ENCODE measurements at places on chromosomes 13 and 19.
A peak's percentile ranks its signal among the peaks of the same experiment; 100 is the strongest.

DNA sequence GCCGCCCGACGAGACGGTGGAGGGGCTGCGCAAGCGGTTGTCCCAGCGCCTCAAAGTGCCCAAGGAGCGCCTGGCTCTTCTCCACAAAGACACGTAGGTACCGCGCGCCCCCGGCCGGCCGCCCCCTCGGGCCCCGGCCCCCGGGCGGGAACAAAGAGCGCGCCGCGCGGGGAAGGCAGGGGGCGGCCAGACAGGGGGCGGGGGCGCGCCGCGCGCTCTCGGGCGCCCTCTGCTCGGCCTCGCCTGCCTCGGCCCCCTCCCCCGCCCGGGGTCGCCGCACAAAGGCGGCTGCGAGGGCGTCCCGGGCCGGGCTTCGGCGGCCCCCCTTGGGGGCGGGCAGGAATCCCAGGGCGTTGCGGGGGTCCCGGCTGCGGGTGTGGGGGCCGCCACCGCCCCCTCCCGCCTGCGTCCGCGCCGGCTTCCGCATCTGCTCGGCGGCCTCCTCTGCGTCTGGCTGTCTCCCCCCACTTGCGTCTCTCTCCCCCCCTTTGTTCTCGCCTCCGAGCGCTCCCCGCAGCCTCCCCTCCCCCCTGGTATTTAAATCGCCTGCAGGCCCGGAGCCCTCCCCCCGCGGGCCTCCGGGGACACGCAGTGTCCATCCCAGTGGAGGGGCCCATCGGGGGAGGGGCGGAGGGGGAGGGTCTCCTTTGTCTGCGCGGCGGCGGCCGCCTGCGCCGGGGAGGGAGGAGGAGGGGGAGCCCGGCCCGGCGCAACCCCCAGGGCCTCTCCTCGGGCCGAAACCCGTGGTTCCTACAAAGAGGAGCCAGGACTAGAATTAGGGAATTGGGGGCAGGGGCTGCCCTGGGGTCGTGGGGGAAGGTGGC lies 2.3 kb downstream of the MIDN start:
- no peak for DNase-seq

GRCh38 chr19:51157265-51157664 lies 15.2 kb downstream of the SIGLEC7 start:
- no peak for DNase-seq

DNA sequence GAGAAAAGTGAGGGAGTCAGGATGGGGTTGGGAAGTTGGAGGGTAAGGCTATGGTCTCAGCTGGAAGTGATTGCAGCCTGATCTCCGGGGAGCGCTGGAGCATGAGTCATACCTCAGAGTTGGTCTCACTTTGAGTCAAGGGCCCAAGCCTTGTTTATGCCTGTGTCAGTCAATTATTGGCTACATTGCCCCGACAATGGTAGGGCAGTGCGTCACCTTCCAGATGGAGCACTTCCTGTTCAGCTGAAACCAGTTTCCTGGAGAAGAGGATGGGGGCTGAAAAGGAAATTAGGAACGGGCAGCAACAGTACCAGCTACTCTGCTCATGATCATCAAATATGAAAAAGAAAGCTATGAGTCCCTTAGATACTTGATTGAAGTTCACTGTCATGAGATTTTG lies 60.4 kb downstream of the ADGRE1 start:
- no peak for DNase-seq

- peak; percentile 78 for DNase-seq
Measured at GRCh38 chr19:53865918-53866864, 1.5 kb upstream of the MYADM start.

DNA sequence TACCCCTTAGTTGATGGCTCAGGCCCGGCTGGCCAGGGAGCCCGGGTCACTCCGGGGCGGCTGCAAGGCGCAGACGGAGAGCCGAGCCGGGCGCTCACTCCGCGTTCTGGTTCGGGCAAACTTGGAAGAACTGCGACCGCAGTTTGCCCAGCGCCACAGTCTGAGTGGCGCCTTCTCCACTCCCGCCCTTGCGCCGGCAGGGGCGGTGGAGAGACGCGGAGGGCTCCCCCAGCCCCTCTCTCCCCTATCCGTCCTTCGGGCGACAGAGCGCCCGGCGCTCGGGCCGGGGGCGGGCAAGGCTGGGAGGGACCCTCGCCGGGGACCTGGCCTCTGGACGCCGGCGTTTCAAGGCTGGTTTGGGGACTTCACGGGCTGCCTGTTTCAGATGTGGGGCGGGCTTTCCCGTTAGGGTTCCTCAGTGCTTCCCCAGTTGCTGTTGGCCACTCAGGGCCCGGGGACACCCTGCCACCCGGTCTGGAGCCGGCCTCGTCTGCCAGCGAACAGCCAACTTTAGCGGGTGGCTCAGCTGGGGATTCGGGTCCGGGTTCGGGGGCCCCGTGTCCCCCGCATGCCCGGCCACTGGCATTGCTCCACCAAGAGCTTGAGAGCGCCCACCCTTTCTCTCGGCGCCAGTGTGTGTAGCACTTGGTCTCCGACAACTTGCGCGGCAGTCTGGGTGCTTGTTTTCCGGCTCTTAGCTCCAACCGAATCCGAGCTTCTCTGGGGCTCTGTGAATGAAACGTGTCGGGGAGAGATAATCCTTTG lies 1.5 kb downstream of the GPC6 start:
- peak; percentile 92 for DNase-seq

DNA sequence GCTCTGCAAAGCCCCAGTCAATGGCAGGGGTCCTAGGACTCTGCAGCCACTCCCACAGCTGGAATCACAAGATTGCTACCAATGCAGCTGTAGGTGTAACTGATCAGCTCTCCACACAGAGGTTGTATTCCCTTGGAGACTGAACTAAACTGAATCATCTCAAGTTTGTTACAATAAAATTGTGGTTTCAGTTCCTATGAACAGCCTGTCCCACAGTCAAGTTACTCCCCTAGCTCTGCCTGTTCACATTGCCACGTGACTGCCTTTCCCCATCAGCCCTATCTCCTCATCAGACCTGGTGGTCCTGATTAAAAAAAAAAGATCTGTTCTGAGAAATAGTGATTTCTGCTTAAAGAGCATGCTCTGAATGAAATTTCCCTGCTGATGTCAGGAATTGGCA lies 287.9 kb upstream of the NBEA start:
- DNase-seq = no peak

DNA sequence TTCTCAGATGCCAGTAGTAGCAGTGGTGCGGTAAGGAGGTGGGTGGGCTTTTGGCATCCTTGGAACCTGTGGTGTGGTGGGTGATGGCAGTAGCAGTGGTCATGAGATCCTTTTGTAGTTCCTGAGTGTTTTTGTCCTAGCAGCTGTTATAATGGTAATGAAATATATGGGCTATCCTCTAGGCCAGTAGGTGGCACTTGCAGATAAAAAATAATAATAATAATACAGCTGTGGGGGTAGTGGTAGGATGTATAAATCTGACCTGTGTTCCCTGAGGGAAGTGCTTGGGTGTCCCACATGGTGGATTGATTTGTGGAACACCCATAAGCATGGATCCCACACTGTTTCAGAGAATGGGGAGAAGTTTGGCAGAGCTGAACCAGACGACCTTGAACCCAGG lies 334.0 kb downstream of the SLITRK5 start:
- DNase-seq = no peak

- no peak for DNase-seq
Measured at GRCh38 chr13:102376318-102376717, 25.5 kb downstream of the FGF14 start.

DNA sequence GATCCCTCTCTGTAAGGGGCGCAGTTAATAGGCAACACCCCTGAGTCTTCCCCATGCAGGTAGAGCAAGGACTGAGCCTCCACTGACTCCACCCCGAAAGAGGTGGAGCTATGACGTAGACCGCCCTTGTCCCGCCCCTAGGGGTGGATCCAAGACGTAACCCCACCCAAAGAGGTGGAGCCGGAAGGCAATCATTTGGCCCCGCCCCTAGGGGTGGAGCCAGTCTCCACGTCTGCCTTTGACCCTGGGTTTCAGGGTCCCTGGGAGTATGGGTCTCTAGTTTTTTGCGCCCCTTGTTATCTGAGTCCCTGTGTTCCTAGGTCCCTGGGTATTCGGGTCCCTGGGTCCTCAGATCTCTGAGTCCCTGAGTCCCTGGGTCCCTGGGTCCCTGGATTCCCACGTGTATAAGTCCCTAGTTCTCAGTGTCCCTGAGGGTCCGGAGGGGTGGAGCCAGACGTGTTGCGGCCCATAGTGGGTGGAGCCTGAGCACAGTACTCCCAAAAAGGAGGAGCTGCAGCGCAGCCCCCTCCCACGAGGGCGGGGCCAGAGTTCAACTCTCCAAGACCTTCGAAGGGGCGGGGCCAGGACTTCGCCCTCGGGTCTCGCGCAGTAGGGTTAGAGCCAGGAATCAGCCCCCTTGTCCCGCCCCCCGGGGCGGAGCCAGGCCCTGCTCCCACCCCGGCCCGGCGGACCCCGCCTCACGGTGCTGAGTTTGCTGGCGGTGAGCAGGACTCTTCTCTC lies 5.3 kb downstream of the DENND1C start:
- peak; percentile 99 for DNase-seq

DNA sequence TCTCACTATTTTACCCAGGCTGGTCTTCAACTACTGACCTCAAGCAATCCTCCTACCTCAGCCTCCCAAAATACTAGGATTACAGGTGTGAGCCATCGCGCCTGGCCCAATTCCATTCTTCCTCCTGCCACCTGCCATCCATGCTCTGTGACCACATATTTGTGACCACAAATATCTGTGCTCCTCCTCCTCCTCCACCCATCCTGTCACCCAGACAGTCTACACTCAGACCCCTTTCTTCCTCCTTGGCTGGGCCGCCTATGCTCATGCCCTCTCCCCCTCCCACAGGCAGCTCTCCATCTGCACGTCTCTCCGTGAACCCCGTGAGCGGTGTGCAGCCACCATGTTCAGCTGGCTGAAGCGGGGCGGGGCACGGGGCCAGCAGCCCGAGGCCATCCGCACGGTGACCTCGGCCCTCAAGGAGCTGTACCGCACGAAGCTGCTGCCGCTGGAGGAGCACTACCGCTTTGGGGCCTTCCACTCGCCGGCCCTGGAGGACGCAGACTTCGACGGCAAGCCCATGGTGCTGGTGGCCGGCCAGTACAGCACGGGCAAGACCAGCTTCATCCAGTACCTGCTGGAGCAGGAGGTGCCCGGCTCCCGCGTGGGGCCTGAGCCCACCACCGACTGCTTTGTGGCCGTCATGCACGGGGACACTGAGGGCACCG lies 3.2 kb downstream of the EHD2 start:
- DNase-seq = no peak

- DNase-seq = no peak
Measured at GRCh38 chr13:30923418-30923817, 9.0 kb upstream of the TEX26 start.

DNA sequence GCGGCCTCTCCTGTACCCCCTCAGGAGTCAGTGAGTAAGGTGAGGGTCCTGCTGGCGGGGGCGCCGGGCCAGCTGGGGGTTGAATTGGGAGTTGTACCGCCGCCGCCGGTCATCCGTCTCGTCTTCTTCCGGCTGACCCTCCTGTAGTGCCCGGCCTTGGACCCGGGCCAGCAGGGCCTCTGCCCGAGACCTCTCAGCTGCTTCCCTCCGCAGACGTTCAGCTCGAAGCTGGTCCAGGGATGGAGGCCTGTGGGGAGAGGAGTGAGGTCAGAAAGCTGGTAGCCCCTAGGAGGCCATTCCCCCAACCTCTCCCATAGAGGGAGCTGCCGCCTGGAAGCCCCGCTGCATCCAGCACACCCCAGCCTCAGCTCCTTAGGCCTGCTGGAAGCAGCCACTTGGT lies 3.8 kb downstream of the LENG1 start:
- peak; percentile 32 for DNase-seq

DNA sequence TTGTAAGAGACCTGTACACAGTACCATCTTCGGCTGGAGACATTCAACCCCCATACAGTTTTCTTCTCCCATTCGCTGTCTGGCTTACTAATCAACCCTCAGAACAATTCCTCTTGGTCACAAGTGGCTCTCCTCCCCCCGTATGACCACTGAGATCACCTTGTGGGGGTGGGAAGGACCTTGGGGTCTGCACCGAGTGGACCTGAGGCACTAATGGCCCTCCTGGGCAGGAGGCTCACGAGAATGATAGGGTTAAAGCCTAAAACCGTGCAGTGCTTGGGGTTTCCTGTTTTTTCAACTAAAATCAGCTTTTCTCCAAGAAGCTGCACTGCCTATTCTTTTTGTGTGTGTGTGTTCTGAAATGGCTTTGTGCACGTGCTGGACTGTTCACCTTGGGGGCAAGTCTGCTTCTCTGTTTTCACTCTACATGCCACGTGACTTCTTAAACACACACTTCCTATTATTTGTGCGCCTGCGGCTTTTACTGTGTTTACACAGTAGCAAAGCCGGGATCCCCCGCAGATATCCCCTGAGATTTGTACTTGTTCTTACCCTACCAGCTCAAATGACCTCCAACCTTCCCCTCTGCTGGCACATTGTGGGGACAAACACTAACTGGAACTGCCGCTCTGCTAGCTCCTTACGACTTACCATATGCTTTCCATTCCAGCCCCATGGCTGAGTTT lies 12.3 kb downstream of the RBM26 start:
- peak; percentile 68 for DNase-seq

- DNase-seq = no peak
Measured at GRCh38 chr13:103006641-103007426, 59.4 kb downstream of the SLC10A2 start.

DNA sequence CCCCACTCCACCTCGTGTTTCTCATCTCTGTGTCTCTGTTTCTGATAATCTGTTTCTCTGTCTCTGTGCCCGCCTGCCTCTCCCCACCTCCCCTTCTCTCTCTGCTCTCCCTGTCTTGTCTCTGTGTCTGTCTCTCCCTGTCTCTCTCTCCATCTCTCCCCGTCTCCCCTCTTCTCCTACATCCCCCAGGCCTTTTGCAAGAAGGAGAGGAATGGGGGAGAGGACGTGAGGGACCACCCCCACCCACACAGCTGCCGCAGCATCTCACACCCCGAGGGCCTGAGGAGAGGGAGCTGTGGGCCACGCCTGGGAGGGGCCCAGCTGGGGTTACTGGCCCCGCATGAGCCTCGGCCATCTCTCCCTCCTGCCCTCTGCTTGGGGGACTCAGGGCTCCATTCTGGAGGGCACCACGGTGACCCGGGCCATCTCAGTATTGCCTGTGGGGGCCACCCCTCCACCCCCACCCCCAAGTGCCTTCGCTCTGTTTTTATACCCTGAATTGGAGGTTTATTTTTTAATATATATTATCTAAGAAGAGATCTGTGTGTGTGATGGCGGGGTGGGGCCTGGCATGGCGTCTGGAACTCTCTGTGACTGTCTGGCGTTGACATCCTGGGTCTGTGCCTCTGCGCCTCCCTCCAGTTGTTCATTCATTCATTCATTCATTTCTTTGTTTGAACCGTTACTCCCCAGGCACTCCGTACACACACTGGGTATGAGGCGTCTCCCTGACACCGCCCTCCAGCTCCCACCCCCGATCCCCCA lies 21.2 kb downstream of the ERFL start:
- DNase-seq = no peak

GRCh38 chr19:2603334-2603733 lies 99.2 kb downstream of the GNG7 start:
- DNase-seq = peak; percentile 93

DNA sequence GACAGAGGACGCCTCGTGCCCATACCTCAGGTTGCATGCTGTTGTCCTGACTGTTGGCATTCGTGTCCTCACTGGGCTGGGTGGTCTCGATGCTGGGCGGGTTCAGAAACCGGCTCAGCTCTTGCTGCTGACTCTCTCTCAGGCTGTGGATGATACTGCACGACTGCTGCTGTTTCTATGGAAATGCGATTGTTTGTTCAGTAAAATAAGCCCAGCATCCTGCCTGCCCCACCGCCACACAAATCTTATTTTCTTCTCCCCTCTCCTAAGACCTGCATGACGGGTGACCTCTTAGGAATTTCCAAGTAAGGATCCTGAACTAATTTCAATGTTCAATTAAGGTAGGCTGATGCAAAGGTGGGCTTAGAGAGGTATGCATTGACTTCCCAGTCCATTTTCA lies 356.5 kb downstream of the NALCN start:
- DNase-seq = no peak

Data from ELF-1 (cell line).